GM23248 (cell line): ENCODE measurements at places on chromosomes 7 and 10. TPM values are rescaled to one million over a fixed set of nuclear protein-coding genes. Genes with fewer than 3 reads are reported as not detected.

Gene PPP1R17
- total RNA-seq, result not detected in 2 replicates

Gene ITPRID1
- total RNA-seq, result not detected in 2 replicates

Gene HOXA3
- 0.63 and 2.1 TPM in 2 replicates for total RNA-seq

Gene HOXA5
- 0.25 and 4.0 TPM in 2 replicates for total RNA-seq

Gene BTAF1
- 29.2 and 38.4 TPM in 2 replicates for total RNA-seq

Gene INSYN2A
- total RNA-seq, result 0.43 and 0.51 TPM in 2 replicates

Gene SHLD2
- 17.8 and 22.9 TPM in 2 replicates for total RNA-seq

Gene KCND2
- 1.5 and 2.7 TPM in 2 replicates for total RNA-seq

Gene C7orf57
- total RNA-seq, result not detected in 2 replicates

Gene MKRN1
- total RNA-seq, result 68.8 and 72.7 TPM in 2 replicates

Gene PDAP1
- total RNA-seq, result 91.3 and 141 TPM in 2 replicates

Gene NPC1L1
- total RNA-seq, result not detected in 2 replicates

Gene PNLIPRP3
- total RNA-seq, result not detected in 2 replicates
